MG63 (cell line): ENCODE measurements at places on chromosomes 3 and 15. TPM values are rescaled to one million over a fixed set of nuclear protein-coding genes. Genes with fewer than 3 reads are reported as not detected.
A peak's percentile ranks its signal among the peaks of the same experiment; 100 is the strongest.

Gene HIGD2B
- not detected in 2 replicates for total RNA-seq

Gene MYZAP
- total RNA-seq: 0.69 TPM in 1 of 2 replicates, not detected in the other

Gene SMCO1
- not detected in 2 replicates for total RNA-seq

Gene TGM4
- 0.43 TPM in 1 of 2 replicates, not detected in the other for total RNA-seq

Gene MNS1
- 10.9 and 17.7 TPM in 2 replicates for total RNA-seq

Gene P2RY14
- total RNA-seq: not detected in 2 replicates

Gene SAMMSON
- not detected in 2 replicates for total RNA-seq

- no peak for DNase-seq
These were observed 63.8 kb downstream of the IGSF11 start for GRCh38 chr3:118970819-118971218.

DNA sequence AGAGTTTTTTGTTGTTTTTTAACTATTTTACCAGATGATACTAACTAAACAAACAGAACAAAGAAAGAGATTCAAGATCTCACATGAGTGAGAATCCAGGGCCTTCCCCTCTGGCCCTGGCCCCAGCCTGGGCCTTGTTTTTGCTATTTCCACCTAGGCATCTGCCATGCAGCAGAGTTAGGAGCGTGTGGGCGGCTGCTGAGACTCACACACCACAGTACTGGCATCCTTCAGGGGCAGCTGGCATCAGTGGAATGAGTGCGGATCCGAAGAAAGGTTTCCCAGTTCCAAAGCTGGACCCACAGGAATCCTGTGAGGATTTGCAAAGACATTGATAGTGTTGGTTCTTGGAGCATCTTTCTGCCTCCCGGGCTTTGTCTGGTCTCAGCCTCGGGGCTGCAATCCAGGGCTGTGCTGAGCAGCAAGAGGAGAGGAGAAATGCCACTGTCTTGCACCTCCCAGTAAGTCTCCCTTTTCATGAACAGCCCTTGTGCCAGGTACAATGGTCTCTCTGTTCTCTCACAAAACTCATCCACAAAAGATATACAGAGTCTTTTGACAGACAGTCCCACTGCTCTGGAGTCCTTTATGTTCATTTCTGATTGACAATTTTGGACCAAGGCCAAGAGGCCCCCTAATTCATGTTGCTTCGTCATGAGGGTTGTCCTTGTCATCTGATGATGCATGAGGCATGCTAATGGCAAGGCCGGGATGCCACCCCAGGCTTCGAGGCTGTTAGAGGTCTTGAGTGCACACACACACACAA lies 46.6 kb downstream of the APH1B start:
- peak; percentile 80 for DNase-seq

- peak; percentile 16 for DNase-seq
These were observed 16.6 kb upstream of the EHHADH start for GRCh38 chr3:185270262-185270955.

GRCh38 chr3:46666453-46666845 lies 27.0 kb downstream of the ALS2CL start:
- DNase-seq: no peak

DNA sequence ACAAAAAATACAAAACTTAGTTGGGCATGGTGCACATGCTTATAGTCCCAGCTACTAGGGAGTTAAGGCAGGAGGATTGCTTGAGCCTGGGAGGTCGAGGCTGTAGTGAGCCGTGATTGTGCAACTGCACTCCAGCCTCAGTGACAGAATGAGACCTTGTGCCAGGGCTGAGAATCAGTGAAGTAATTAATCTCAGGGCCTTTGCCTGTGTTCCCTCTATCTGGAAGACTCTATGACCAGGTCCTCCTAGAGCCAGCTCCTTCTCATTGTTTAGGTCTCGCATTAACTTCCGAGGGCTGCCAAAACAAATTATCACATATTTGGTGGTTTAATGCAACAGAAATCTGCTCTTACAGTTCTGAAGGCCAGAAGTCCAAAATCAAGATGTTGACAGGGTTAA lies 41.4 kb upstream of the FLNB start:
- DNase-seq: peak; percentile 37

DNA sequence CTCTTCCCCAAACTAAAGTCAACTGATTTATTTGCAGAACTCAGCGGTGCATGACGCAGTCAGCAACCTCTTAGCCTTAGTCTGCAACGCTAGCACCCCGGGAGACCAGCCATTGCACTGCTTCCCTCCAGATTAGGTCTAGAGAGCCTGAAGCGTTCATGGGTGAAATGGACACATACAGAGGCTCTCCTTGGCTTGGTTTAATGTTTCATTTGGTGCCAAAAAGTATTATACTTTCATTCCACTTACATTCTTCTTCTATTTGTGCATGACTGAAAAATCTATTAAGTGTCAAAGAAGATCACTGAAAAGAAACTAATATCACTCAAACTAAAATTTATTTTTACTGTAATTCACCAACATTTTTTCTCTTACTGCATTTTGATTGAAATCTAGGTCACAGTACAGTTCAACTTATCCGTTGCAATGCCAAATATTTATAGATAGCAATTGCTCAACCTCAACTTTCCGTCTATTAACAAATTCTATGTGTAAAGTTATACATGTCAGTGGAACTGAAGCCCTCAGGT lies 116.2 kb downstream of the ROBO1 start:
- DNase-seq: no peak

DNA sequence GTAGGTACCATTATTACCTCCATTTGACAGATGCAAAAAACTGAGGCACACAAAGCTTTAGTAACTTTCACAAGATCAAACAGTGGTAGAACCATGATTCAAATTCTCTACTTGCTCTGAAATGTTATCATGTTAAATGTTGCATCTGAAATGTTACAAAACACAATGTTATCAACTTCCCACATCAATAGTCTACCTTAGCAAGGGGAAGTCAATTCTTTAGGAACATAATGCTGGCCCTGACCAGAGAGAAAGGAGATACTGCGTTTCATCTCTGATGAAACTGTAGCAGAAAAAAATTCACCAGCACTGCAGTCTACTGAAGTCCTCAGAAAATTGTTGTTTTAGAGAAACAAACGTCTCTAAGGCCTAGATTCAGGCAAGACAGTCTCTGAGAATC lies 174.1 kb downstream of the SATB1 start:
- DNase-seq: no peak
